ENCODE measurements at places on chromosomes 4 and X. TPM values are rescaled to one million over a fixed set of nuclear protein-coding genes. Genes with fewer than 3 reads are reported as not detected.

Gene SHROOM2
- 16.7 TPM for polyA plus RNA-seq

Gene CENPC
- 28.1 TPM for polyA plus RNA-seq

Gene FREM3
- 0.35 TPM for polyA plus RNA-seq

Gene TMEM128
- polyA plus RNA-seq: 60.4 TPM

Gene SH3BGRL
- polyA plus RNA-seq: 219 TPM

Gene ZNF280C
- polyA plus RNA-seq: 6.9 TPM

Gene NAA11
- not detected for polyA plus RNA-seq

Gene NPY2R
- polyA plus RNA-seq: 0.27 TPM

Gene F11
- polyA plus RNA-seq: 2.9 TPM

Gene CENPVL2
- 0.18 TPM for polyA plus RNA-seq

Gene FOXP3
- polyA plus RNA-seq: 0.76 TPM

Gene PRDM8
- polyA plus RNA-seq: 1.8 TPM

Gene RGN
- polyA plus RNA-seq: 34.1 TPM

Measured in right renal cortex interstitium (tissue), 3 donors.